ENCODE measurements at places on chromosomes 4 and X. TPM values are rescaled to one million over a fixed set of nuclear protein-coding genes. Genes with fewer than 3 reads are reported as not detected.

The SERPINA7 gene
- total RNA-seq = not detected

The YIPF7 gene
- total RNA-seq = not detected

The GUCY2F gene
- total RNA-seq = not detected

The TEC gene
- total RNA-seq = 1.3 TPM

The RHOXF2 gene
- not detected for total RNA-seq

The IL21 gene
- 138 TPM for total RNA-seq
